ENCODE measurements at places on chromosomes 1 and 21.
A peak's percentile ranks its signal among the peaks of the same experiment; 100 is the strongest.

- no peak for DNase-seq
Observed at GRCh38 chr1:151377150-151377884, 4.8 kb upstream of the SELENBP1 start.

DNA sequence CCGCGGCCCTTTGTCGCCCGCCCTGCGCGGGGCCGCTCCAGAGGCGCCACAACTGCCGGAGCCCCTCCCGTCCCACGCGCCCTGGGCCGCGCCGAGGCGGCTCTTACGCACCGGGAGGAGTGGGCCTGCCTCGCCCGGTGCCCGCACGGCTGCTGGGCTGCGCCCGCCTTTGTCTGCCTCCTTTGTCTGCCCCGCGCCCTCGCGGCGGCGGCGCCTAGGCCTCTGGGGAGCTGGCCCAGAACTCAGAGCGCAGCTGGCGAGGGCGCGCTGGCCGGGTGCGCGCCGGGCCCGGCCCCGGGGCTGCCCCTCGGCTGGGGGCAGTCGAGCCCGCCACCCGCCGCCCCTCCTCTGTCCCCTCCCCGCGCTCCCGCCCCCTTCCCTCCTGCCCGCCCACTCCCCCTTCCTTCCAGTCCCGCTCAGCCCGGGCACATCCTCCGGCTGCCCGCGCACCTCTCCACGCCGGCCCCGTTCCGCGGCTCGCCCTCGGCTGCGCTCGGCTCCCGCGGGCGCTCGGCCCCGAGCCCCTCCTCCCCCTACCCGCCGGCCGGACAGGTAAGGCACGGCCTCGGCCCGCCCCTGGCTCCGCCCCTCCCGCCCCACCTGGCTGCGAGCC, at the start of gene DRAXIN:
Gene DRAXIN, plus strand, starts transcription at position 409 of the 613 bp plus-strand sequence. CDS start 14,549 bp downstream, outside the sequence.
- no peak for DNase-seq

DNA sequence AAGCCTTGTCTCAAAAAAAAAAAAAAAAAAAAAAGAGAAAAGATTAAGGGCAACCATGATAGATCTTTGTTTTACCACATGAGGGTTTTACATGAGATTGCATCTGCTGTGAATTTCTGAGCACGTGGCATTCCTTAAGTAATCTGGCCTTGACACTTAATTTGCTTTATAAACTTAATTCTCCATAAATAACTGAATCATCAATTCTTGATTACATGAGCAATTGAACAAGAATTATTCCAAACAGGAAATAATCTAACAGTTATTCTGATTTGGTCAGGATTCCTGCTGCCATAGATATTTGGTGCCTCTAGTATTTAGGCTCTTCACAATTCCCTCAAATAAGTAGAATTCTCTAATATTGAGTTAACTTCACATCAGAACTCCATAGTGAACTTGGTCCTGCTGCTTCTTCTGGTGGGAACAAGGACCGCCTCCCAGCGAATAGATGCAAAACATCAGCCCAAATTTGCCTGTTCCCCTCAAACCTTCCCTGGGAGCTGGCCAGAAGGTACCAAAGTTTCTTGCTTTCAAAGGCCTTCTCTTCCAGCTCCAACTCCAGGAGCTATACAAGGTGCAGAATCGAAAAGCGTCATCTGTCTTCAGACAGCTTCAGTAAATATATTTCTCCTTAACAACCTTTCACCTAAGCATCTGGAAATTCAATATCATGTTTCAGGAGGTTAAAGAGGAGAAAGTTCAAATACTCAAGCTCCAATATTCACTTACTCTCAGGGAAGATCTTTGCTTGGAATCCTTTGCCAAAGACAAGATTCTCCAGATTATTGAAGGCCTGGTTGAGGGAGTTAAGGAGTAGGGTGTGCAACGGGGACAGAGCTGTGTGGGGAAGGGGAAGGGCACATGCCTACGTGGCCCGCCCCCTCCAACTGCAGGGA, 1.0 kb downstream of the KRTCAP2 start:
- DNase-seq, result no peak

GRCh38 chr21:26599261-26599660, 26.2 kb upstream of the CYYR1 start:
- no peak for DNase-seq

GRCh38 chr1:110477041-110477440, 26.1 kb downstream of the PROK1 start:
- DNase-seq, result no peak

DNA sequence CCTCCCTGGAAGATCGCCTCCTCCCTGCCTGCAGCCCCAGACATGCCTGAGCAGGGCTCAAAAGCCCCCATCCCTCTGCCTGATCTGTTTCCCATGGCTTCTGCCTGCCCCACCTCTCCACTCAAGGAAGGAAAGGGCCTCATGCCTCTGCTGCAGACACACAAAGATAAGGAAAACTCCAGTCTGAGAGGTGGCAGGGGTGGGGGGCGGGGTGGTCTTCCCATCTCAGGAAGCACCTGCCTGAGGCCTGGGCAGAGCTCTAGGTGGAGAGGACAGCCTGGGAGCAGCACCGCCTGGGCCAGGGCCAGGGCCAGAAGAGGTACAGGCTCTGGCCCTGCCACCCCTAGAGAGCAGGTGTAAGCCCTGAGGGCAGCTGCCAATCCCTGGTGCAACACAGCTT, 4.1 kb upstream of the GJB3 start:
- DNase-seq, result no peak

- DNase-seq, result no peak
Observed at GRCh38 chr1:58304346-58304975, 242.1 kb downstream of the OMA1 start.

DNA sequence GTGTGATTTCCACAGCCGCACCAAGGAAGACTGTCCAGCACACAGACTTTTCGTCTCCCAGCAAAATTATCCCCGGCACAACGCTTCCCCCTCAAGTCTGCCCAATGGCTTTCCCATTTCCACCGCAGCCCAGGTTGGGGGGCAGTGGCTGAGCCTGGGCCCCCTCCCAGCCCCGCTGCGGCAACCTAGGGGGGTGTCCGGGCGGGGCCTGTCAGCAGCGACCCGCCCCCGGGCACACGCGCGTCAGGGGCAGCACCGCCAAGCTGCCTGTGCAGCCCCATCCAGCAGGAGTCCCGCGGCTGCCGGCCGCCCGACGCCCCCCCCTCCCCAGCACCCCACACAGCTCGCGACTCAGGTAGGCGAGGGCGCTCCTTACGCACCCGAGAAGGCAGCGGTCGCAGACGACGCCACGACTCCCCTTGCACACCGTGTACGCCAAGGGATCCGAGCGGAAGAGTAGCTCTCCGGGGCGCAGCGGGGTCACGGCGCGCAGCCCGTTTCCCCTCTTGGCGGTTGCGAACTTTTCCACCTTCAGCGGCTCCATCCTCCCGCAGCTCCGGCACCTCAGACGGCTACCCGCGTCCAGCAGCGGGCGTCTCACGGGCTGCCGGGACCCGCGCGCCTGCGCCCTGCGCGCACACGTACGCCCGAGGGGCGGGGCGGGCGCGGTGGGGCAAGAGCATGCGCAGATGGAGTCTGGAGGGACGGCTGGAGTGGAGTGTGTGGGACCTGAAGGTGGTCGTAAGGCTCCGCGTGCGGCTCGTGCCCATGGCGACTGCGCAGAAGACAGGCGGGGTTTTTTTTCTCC, at the start of gene SMYD3:
Gene SMYD3, minus strand, starts transcription at position 606 of the 808 bp plus-strand sequence.
- DNase-seq, result peak; percentile 63

GRCh38 chr21:25913479-25913878, 178.7 kb downstream of the GABPA start:
- no peak for DNase-seq
